ENCODE measurements at places on chromosomes 2 and 18. TPM values are rescaled to one million over a fixed set of nuclear protein-coding genes. Genes with fewer than 3 reads are reported as not detected.

The TMEM247 gene
- polyA plus RNA-seq = not detected

The CLEC4F gene
- polyA plus RNA-seq = not detected

The RNMT gene
- polyA plus RNA-seq = 7.9 TPM

The CRACDL gene
- 7.8 TPM for polyA plus RNA-seq

The TMEM200C gene
- not detected for polyA plus RNA-seq

The FMNL2 gene
- polyA plus RNA-seq = 10.4 TPM

The CFC1 gene
- polyA plus RNA-seq = 0.29 TPM

The MDH1B gene
- polyA plus RNA-seq = not detected

The SERPINB10 gene
- polyA plus RNA-seq = 0.15 TPM

The FSHR gene
- polyA plus RNA-seq = not detected

The GAREM1 gene
- polyA plus RNA-seq = 4.9 TPM

The ALK gene
- polyA plus RNA-seq = not detected

The ITGB6 gene
- polyA plus RNA-seq = 2.5 TPM

The MTERF4 gene
- polyA plus RNA-seq = 40.2 TPM

The CCDC68 gene
- 30.0 TPM for polyA plus RNA-seq

The ZNF638 gene
- polyA plus RNA-seq = 28.7 TPM

The KCNIP3 gene
- 1.8 TPM for polyA plus RNA-seq

The LBX2 gene
- 1.8 TPM for polyA plus RNA-seq

The CHST9 gene
- polyA plus RNA-seq = not detected

The FRZB gene
- polyA plus RNA-seq = 8.0 TPM
